ENCODE measurements at places on chromosomes 12 and 14.

DNA sequence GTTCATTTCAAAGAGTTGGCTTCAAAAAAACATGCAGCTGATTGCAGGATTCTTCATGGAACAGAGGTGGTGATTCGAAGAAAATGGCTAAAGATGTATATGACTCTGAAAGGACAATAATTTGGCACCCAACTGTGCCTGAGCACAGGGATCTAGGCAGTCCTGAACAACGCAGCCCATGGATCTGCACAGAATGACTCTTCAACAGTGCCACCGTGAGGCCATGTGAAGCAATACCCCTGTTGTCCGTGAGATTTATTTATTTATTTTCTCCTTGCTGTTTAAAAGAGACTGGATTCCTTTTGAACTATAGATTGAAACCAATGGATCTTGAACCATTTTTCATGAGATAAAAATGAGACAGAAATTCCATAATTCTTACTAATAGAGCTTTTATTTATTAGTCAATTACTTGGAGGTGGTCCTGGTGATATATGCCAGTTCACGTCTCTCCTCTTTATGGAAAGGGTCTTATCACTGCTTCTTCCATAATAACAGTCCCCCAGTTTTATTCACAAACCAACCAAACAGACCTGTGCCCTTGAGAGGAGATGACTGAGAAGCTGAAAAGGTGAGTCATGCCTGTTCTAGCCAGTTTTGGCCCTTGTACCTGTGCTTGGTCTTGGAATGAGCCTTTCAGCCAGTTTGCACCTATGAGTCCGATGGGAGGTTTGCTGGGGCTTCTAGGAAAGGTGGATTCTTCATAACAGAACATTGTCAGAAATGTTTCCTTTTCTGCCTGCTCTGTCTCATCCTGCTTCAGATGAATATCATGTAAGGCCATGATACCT is 1598.3 kb downstream of the AACS start:
- DNase-seq = no peak

GRCh38 chr12:54276368-54276767 is 3.6 kb downstream of the CBX5 start:
- DNase-seq = no peak

- peak; percentile 20 for DNase-seq
Observed at GRCh38 chr12:96210376-96211055, 16.3 kb downstream of the ELK3 start.

DNA sequence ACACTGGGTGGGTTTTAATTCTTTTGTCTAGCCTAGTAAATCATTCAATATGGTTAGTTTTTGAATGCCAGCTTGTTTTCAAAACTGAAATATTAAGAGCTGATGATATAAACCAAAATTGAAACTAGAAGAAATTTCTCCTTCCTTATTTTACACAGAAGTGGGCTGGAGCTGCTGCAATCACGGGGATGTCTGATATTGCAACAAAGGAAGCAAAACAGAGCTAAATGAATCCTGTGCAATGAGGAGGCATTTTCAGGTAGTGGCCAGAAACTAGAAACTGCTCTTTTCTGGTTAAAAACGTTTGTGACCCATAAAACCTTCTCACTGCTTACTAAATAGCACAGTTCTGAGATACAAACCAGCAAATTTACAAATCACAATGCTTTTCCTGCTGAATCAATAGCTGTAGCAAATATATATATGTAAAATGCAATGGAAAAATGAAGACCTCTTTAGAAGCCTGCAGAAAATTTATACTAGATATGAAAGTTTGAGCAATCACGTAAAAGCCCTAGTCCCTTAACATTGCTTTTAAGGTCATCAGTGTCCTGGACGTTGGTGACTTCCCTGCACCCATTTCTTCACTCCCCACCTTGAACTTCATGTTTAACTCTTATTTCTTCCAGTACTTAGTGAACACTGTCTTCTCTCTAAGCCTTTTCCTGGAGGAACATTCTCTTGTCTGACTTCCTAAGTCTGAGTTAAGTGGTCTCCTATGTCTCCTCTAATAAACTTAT is 15.9 kb upstream of the LRRK2 start:
- DNase-seq = no peak

DNA sequence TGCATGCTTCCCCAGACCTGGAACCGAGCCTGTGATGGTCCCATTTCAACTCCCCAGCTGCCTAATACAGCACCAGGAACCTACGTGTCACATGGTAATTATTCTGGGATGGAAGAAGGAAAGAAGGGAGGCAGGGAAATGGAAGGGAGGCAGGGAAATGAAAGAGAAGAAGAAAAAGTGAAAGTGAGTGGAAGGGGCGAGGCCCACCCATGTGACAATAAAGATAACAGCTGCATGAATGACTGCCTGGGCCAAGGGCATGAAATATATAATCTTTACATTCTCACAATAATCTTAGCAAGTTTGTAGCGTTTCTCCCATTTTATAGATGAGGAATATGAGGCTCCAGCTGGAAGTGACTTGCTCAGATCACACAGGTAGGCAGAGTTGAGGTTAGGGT is 245.0 kb upstream of the PWP1 start:
- no peak for DNase-seq

DNA sequence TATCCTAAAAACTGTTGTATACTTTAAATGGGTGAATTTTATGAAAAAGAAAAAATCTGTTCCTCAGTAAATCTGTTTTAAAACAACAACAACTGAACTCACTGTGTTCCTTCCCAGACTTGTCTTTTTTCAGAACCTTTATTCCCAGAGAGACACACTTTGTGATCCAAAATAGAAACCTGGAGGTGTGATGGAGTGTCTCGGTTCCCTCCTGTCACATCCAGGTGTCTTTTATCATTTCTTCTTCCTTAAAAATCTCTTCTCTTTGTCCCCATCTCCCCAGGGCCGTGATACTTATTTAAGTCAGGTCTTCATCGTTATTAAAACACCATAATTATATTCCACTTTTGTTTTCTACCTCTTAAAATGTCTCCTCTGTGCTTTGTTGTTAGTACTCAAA is 76.2 kb upstream of the EVL start:
- DNase-seq = no peak

Data from activated naive CD4-positive, alpha-beta T cell (primary cell).